ENCODE measurements at places on chromosomes 2 and 18.

- no peak for DNase-seq
Measured at GRCh38 chr18:69770238-69770637, 177.4 kb downstream of the CD226 start.

- no peak for DNase-seq
Measured at GRCh38 chr18:31626409-31626808, 34.7 kb downstream of the TTR start.

GRCh38 chr2:25347846-25348245, 6.1 kb upstream of the DNMT3A start:
- no peak for DNase-seq

- DNase-seq: no peak
Measured at GRCh38 chr2:238862701-238863100, 14.8 kb downstream of the TWIST2 start.

GRCh38 chr18:23738151-23738550, 48.9 kb downstream of the LAMA3 start:
- no peak for DNase-seq

DNA sequence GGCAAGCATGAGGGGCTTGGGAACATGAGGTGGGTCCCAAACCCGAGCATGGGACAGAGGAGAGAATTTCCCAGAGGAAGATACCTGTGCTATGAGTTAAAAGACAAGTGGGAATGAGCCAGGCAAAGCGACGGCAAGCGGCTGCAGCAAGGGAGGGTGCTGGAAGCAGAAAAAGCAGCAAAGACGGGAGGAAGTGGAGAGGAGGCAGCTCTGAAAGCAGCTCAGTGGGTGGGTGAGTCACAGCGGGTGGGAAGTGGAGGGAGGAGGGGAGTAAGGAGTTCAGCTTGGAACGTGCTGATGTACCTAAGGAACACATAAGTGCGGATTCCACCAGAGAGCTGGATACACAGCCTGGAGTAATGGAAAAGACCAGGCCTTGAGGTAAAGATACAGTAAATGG, 41.4 kb downstream of the THUMPD2 start:
- DNase-seq: peak; percentile 65

GRCh38 chr18:58565021-58565420, 63.9 kb downstream of the ALPK2 start:
- DNase-seq: no peak

- no peak for DNase-seq
Measured at GRCh38 chr18:7170292-7170691, 52.7 kb upstream of the LAMA1 start.

GRCh38 chr2:71796174-71796593, 342.8 kb downstream of the DYSF start:
- no peak for DNase-seq

- DNase-seq: no peak
Measured at GRCh38 chr18:48119204-48119603, 188.7 kb upstream of the SMAD2 start.

- DNase-seq: no peak
Measured at GRCh38 chr18:3397786-3398185, 52.2 kb upstream of the TGIF1 start.

GRCh38 chr2:152874955-152875354, 156.5 kb downstream of the ARL6IP6 start:
- no peak for DNase-seq

DNA sequence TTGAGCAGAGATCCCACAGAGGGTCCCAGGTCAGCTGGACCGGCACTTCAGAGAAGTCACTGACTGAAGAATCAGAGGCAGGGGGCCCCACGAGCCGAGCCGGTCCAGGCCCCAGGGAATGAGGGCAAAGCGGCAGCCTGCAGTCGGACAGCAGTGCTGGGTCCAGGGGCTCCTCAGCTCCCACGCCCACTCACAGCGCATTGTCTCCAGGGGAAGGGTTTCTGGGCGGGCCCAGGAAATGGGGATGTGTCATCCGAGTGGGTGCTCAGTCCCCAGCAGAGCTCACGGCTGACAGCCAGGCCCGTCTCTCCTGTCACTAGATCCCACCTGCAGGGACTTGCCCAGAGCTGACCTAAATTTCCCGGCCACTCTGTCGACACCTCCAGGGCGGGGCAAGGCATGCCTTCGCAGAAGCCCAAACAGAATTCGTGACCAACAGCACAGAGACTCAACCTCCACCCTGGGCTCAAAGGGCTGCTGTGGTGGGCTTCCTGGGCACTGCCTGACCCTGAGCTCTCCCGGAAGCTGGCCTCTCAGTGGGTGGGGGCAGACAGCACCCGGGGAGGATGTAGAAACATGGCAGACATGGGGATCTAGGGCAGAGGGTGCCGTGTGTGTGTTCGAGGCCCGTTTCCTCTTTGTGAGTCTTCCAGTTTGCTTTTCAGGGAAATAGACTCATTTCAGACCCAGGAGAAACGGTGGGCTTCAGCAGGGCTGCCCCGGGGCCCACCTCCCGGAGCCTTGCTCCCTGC, 42.1 kb upstream of the TAF1B start:
- DNase-seq: no peak

- no peak for DNase-seq
Measured at GRCh38 chr2:48543895-48544294, 13.9 kb downstream of the STON1 start.

GRCh38 chr18:8948471-8949149, 153.9 kb upstream of the NDUFV2 start:
- no peak for DNase-seq

- DNase-seq: no peak
Measured at GRCh38 chr18:12397793-12398192, 9.9 kb upstream of the PRELID3A start.

GRCh38 chr2:173553593-173553992, 198.9 kb downstream of the CDCA7 start:
- no peak for DNase-seq

Measured in WTC11 (cell line).